ENCODE measurements at places on chromosomes 3 and 15.

DNA sequence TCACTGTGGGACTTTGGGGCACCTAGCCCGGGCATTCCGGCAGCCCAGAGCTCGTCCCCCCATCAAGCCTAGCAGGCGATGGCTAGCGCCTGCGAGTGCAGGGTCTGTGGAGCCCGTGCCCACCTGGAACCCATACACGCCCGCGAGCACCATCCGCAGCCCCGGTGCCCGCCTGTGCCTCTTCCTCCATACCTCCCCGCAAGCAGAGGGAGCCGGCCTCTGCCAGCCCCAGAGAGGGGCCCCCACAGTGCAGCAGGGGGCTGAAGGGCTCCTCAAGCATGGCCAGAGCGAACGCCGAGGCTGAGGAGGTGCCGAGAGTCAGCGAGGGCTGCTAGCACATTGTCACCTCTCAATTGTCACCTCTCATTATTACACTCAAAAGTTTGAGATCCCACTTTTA, 167.8 kb upstream of the EPHA6 start:
- no peak for DNase-seq

GRCh38 chr15:41180206-41180789, 50.3 kb downstream of the EXD1 start:
- DNase-seq, result no peak

DNA sequence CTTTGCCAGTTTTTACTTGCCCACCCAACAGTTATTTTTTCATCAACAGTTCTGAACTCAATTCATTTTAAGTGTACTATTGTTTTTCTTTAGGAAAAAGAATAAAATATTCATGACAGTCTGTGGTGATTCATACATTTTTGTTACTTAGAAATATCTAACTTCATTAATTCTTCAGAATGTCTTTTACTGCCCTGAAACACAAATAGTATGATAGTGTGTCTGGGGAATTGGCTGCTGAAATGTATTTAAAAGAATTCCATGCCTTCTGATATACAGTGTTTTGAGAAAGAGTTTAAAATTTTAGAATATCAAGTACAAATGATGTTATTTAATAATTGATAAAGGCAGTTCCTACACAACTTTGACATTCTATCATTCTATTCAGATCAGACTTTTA, 854.1 kb downstream of the NAALADL2 start:
- no peak for DNase-seq

- no peak for DNase-seq
Observed at GRCh38 chr3:127805026-127805753, 17.1 kb downstream of the MGLL start.
